Smooth muscle cell of the brain vasculature (primary cell): ENCODE measurements at places on chromosomes 3 and 15.
A peak's percentile ranks its signal among the peaks of the same experiment; 100 is the strongest.

DNA sequence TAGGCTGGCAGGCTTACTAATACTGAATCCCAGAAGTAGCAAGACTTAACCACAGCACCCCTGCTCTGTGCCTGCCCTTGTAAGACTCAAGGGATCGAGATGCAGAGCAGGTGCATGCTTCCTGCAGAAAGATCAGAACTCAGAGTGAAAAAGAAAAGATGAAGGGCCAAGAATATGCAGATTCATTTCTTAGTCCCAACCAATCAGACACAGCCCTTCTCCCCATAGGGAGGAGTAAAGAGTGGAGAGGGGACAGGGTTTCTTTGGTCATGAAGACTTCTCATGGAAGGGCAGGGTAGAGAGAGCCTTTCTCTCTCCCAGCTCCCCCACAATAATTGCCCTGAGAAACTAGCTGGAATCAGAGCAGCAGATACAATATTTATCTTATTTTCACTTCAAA, 105.6 kb upstream of the MB21D2 start:
- no peak for DNase-seq

- DNase-seq = no peak
These were observed 56.2 kb downstream of the SH3BP5 start for GRCh38 chr3:15276028-15276724.

- DNase-seq = no peak
These were observed 36.7 kb downstream of the SLC28A1 start for GRCh38 chr15:84921121-84921520.

DNA sequence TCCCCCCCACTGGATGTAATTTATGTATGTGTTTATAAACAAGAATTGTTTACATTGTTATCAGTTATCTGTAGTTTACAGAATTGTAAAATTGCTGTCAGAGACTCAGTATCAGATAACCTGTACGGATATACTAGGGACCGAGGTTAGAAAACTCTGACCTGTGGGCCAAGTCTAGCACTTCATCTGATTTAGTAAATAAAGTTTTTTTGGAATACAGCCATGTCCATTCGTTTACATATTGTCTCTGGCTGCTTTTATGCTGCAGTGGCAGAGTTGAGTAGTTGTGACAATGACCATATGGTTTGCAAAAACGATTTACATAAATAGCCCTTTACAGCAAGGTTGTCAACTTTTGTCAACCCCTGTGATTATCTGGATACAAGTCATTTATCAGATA, 52.6 kb downstream of the LRRC28 start:
- DNase-seq = no peak

- DNase-seq = no peak
These were observed 16.7 kb upstream of the CCDC174 start for GRCh38 chr3:14634763-14635400.

DNA sequence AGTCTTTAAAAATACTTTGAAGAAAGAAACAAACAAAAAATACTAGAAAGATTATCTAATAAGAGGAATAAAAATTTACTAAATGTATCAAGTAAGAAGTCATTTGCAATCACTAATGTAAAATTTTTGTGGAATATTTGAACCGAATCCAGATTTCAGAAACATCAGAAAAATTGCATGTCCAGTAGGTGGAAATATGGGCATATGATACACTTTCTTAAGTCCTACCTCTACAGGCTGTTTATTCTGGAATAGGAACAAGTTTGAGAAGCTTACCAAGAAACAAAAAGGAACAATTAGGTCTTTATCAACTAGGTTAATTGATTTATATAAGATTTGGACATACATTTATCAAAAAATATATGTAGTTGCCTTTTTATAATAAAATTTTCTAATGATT, 292.9 kb upstream of the ROBO1 start:
- DNase-seq = no peak

- no peak for DNase-seq
These were observed 25.9 kb downstream of the ADGRG7 start for GRCh38 chr3:100635273-100635701.

- no peak for DNase-seq
These were observed 131.1 kb upstream of the ABHD17C start for GRCh38 chr15:80564056-80564455.

GRCh38 chr3:147411815-147412241, 2.7 kb downstream of the ZIC1 start:
- no peak for DNase-seq

- no peak for DNase-seq
These were observed 23.2 kb downstream of the QTRT2 start for GRCh38 chr3:114079761-114080160.

DNA sequence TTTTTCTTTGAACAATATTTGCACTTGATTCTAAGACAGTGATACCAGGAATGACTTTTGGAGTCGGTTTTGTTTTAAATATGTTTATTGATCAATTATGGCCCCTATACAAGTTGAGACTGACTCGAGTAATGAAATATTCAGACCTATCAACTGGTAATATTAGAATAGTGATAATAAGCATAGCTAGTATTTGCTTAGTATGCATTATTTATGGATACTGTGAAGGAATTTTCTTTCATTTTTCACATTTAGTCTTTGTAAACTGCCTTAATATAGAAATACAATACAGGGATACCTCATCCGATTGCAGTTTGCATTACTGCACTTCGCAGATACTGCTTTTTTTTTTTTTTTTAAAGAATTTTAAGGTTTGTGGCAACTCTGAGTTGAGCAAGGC, 107.9 kb downstream of the CNTN4 start:
- DNase-seq = no peak

DNA sequence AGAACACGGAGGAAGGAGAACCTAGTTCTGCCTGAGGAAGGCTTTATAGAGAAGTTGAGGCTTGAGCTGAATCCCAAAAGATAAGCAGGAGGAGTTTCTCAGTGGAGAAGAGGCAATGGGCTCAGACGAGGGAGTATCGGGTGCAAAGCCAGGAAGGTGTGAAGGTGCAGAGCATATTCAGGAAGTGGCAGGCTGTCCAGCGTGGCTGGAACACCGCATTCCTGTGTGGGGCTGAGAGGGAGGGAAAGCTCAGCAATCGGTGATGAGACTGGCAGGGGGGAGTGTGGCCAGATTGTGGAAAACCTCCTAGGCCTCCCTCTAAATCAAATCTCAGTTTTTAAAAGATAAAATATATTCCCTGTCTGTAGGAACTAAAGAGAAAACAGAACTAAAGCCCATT, 63.0 kb downstream of the ARHGAP31 start:
- no peak for DNase-seq

DNA sequence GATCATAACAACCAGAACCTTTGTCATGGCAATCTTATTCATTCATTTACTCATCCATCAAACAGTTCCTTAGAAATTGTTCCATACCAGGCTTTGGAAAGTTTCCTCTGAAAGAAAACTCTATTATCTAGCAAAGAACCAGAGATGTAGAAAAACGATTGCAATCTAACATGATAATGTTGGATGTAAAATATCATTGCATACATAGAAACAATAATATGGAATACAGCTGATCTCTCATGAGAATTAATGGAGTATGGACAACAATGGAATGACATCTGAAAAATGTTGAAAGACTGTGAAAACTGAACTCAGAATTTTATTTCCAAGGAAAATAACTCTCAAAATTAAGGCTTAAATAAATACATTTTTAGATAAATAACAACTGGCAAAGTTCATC, 665.4 kb downstream of the NLGN1 start:
- no peak for DNase-seq

DNA sequence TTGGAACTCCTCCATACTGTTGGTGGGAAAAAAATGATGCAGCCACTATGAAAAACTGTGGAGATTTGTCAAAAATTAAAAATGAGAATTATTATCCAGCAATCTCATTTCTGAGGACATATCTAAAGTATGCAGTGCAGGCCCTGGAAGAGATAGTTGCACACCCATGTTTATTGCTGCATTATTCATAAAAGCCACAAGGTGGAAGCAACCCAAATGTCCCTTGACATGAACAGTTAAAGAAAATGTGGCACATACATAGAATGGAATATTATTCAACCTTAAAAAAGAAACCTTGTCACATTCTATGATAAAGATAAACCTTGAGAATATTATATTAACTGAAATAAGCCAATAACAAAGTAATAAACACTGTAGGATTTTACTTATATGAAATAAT, 80.9 kb upstream of the ARHGEF26 start:
- peak; percentile 6 for DNase-seq

DNA sequence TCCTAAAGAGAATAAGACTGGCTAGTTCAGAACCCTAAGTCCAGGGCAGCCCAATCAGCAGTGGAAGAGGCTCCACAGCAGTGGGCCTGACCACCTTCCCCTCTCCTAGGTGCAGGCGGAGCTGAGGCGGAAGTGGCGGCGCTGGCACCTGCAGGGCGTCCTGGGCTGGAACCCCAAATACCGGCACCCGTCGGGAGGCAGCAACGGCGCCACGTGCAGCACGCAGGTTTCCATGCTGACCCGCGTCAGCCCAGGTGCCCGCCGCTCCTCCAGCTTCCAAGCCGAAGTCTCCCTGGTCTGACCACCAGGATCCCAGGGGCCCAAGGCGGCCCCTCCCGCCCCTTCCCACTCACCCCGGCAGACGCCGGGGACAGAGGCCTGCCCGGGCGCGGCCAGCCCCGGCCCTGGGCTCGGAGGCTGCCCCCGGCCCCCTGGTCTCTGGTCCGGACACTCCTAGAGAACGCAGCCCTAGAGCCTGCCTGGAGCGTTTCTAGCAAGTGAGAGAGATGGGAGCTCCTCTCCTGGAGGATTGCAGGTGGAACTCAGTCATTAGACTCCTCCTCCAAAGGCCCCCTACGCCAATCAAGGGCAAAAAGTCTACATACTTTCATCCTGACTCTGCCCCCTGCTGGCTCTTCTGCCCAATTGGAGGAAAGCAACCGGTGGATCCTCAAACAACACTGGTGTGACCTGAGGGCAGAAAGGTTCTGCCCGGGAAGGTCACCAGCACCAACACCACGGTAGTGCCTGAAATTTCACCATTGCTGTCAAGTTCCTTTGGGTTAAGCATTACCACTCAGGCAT, 33.7 kb downstream of the VIPR1 start:
- no peak for DNase-seq

GRCh38 chr3:4885316-4885715, 93.9 kb upstream of the BHLHE40 start:
- no peak for DNase-seq
